ENCODE measurements at places on chromosomes 2 and 18.
A peak's percentile ranks its signal among the peaks of the same experiment; 100 is the strongest.

GRCh38 chr2:135657806-135658582 lies 83.7 kb upstream of the UBXN4 start:
- DNase-seq = no peak

- no peak for DNase-seq
Observed at GRCh38 chr2:151826737-151827157, 1.5 kb downstream of the ARL5A start.

DNA sequence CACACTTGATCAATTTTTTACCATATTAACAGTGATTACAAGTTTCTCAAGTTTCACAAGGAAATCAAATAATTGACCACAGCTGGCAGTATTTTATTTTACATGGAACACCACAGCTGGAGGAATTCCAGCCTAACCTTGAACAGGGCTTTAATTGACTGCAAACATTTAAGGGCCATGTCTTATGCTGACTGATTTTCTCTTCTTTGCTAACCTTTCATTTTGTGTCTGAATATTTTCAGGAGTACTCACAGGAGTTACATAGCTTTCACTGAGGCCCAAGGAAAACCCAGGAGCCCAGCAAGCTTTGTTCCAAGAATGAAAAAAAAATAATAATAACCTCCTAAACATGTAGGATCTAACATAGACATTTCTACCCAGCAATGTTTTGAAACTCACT lies 49.6 kb downstream of the FRZB start:
- no peak for DNase-seq

DNA sequence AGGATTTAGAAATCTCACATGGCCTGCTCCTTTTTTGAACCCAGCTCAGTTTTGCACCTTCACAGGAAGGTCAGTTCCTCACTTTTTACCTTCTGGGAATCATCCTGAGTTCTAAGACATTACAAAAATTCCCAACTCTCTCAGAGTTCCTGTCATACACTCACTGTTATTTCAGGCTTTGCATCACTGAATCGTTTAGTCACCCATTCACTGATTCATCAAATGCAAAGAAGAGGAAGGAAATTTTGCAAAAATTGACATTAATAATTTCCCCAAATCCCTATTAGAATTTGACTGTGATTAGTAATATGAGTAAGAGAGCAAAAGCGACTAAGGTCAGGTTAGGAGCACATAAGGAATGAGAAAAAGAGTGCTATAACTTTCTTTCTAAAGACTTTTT lies 197.5 kb downstream of the PDE1A start:
- DNase-seq = no peak

- DNase-seq = no peak
Observed at GRCh38 chr2:167833294-167833693, 414.1 kb downstream of the STK39 start.

DNA sequence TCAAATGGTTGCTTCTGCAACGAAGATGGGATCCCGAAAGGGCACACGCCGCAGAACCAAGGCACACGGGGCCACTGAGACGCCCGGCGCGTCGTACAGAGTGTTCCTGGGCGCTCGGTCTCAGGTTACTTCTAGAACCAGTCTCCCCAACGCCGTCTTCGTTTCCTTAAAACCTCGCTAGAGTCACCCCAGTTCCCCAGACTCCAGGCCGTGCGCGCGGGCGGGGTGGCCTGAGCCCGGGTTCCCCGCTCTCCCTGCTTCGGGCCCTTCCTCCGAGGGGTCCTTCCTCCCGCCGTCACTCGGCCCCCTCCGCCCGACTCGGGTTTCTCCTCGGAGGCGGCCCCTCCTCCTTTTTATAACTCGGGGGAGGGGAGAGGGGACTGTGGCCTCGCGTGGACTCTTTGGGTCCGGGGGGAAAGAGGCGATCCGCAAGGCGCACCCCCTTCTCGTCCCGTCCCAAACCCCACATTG lies 774 bp upstream of the FZD7 start:
- no peak for DNase-seq

GRCh38 chr2:18889565-18890332 lies 300.4 kb upstream of the NT5C1B start:
- DNase-seq = no peak

DNA sequence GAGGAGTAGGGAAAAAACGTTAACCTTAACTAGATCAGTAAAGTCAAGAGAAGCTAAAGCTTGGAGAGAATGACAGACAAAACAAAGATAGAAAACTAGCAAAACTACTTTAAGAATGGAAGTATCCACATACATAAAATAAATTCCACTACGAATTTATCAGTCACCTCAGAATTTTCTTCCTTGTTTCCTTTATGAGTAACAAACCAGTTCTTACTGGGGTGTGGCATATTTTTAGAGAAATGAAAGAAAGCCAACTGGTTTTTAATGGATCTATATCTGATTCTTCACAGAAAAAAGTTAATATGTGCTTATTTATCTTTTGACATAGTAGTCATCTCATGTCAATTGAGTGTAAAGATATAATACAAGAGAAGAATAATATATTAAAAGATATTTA lies 2033.7 kb upstream of the CELF4 start:
- DNase-seq = no peak

GRCh38 chr18:13222856-13223281 lies 4.3 kb downstream of the LDLRAD4 start:
- peak; percentile 99 for DNase-seq

DNA sequence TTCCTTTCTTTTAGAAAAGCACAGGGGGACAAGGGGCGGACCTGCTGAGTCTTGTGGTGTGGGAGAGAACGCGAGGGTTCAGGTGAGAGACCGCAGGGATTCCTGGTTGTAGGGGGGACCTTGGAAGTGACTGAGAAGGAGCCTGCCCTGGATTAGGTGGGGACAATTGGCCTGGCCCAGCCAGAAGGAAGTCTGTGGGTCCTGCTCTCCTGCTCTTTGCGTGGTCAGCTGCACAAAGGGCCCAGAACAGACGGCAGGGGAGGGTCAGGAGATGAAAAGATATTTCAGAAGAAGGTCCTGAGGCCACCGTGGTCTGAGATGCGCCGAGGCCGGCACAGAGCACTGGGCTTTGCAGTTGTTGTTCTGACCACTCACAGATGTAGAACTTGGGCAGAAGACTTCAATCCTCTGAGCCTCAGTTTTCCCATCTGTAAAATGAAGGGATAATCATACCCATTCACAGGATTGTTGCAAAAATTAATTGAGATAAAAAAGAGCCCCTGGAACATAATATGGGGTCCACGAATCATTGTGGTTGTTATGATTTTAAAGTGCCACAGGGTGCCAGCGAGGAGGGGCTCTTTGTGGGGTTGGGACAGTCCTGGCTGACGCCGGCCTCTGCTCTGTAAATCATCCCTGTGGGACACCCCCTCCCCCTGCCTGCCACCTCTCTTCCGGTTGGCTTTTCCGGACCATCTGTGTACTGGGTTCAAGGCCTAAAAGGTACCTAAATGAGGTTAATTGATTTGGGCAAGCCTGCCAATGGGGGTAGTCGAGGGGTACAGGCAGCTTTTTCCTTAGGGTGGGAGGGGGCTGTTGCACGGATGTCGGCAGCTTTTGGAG lies 1.8 kb downstream of the LPIN1 start:
- DNase-seq = no peak

- DNase-seq = peak; percentile 87
Observed at GRCh38 chr18:58195278-58195765, 151.3 kb downstream of the NEDD4L start.

GRCh38 chr2:96977631-96978195 lies 8.7 kb downstream of the FAM178B start:
- no peak for DNase-seq

DNA sequence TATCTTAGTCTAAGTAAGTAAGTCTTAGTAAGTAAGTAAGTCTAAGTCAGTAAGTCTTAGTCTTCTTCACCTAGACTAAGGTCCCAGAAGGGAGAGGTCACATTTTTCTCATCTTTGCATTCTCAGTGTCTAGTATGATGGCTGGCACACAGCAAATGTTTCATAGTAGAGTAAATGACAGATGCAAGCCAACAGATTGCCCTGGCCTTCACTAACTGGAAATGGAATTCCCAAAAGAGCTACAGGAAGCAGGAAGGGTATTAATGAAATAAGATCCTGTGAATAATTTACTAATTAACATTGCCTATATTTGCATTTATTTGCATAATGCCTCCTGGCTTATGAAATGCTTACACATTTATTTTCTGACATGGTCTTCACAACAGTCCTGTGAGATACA lies 221.6 kb downstream of the RAD51AP2 start:
- no peak for DNase-seq

DNA sequence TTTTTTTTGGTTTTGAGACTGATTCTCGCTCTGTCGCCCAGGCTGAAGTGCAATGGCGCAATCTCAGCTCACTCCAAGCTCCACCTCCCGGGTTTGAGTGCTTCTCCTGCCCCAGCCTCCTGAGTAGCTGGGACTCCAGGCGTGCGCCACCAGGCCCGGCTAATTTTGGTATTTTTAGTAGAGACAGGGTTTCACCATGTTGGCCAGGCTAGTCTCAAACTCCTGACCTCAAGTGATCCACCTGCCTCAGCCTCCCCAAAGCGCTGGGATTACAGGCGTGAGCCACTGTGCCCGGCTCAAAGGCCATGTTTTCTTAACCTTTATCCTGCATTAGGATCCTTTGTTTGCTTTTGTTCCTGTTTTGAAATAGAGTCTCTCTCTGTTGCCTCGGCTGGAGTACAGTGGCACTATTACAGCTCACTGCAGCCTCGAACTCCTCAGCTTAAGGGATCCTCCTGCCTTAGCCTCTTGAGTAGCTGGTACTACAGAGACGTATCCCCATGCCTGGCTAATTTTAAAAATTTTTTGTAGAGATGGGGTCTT lies 41.0 kb downstream of the NPC1 start:
- no peak for DNase-seq

DNA sequence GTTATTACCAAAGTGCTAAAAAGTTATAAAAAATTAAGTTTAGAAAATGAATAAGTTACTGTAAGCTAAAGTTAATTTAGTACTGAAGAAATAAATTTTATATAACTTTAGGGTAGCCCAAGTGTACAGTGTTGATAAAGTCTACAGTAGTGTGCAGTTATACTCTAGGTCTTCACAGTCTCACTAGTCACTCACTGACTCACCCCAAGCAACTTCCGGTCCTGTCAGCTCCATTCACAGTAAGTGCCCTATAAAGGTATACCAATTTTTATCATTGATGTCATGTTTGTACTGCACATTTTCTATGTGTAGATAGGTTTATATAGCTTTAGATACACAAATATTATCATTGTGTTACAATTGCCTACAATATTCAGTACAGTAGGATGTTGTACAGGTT lies 518.3 kb upstream of the PIK3C3 start:
- no peak for DNase-seq

DNA sequence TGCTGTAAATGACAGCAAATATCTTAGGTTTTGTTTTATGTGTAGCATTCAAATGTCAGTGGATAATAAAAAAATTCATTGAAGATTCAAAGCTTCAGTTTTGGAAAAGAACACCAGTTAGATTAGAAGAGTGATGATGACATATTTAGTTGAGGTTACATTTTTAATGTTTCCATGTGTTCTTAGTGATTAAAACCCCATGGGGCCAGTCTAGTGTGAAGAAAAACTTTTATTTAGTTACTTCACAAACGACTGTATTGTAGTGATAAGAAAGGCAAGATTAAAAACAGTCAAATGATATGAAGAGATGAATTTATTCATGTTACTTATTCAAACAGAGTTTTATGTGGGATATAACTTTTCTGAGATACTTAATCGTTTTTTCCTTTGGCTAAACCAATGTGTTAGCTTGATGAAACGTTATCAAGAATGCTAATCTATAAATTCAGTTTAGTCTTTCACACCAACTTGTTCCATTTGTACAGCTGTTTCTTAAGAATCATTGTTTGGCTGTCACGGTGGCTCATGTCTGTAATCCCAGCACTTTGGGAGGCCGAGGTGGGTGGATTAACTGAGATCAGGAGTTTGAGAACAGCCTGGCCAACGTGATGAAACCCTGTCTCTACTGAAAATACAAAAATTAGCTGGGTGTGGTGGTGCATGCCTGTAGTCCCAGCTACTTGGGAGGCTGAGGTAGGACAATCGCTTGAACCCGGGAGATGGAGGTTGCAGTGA lies 11.6 kb downstream of the BMPR2 start:
- DNase-seq = no peak

GRCh38 chr18:8443505-8443904 lies 165.7 kb upstream of the RAB12 start:
- no peak for DNase-seq

DNA sequence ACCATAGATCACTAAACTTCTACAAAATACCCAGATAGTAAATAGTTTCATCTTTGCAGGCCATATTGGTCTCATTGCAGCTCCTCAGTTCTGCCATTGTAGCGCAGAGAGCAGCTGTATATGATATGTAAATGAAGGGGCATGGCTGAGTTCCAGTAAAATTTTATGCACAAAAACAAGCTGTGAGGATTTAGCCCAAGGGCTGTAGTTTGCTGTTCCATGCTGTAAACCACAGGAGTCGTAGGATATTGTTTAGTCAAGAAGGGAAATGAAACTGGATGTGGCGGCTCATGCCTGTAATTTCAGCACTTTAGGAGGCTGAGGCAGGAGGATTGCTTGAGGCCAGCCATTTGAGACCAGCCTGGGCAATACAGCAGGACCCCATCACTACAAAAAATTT lies 83.0 kb downstream of the MGAT5 start:
- no peak for DNase-seq

DNA sequence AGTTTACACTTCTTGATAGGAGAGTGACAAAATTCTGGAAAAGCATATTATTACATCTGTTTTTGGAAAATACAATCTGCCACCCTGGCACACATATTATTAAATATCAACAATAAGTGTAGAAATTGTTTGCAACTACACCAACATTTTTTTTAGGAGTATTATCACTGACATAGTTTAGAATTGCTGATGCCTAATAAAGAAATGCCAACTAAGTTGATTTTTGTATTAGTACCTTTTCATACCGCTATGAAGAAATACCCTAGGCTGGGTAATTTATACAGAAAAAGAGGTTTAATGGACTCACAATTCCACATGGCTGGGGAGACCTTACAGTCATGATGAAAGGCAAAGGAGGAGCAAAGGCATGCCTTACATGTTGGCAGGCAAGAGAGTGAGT lies 35.9 kb upstream of the TFPI start:
- no peak for DNase-seq

GRCh38 chr2:178905261-178905660 lies 98.0 kb upstream of the TTN start:
- DNase-seq = no peak

DNA sequence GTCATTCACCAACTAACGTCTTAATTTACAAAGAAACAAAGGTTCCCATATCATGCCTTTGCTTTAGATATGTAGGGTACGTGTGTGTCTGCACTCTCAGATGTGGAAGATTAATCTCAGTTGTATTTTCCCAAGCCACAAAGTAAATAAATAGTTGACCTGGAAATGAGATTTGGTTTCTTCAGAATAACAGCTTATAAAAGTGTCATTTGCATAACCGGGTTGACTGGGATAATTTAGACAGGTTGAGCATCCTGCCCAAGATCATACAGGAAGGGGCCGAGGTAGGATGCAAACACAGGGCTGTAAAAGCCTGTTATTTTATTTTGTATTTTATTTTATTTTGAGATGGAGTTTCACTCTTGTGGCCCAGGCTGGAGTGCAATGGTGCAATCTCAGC lies 19.5 kb downstream of the ATG16L1 start:
- no peak for DNase-seq

GRCh38 chr2:225196579-225196978 lies 154.3 kb upstream of the DOCK10 start:
- no peak for DNase-seq

- DNase-seq = no peak
Observed at GRCh38 chr2:204673877-204674276, 128.6 kb downstream of the PARD3B start.

GRCh38 chr2:168434146-168434545 lies 21.9 kb upstream of the CERS6 start:
- DNase-seq = peak; percentile 89

All from NCI-H1105 treated with DMSO at 0.1 percent for 48 hours (cell line).